Retinal pigment epithelial cell (primary cell): ENCODE measurements at places on chromosomes 16 and 17.

- DNase-seq: no peak
These were observed 46.2 kb upstream of the CDC42EP4 start for GRCh38 chr17:73357981-73358380.

DNA sequence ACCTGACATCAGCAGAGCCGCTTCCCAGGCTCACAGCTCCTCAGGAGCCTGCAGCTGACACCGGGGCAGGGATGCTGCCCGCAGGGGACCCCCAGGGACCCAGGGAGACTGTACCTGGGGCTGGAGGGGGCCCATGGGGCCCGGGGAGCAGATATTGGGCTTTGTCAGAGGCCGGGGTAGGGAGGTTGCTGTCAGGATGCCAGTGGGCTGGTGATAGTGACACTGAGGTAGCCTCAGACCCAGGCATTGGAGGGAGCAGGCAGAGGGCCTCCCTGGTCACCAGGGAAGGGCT is 15.1 kb downstream of the GSE1 start:
- DNase-seq: no peak

- DNase-seq: no peak
These were observed 22.0 kb downstream of the ADCY9 start for GRCh38 chr16:4094127-4094773.

- no peak for DNase-seq
These were observed 3.0 kb downstream of the ARHGDIA start for GRCh38 chr17:81867991-81868673.

- no peak for DNase-seq
These were observed 399.8 kb upstream of the SALL1 start for GRCh38 chr16:51550800-51551347.

DNA sequence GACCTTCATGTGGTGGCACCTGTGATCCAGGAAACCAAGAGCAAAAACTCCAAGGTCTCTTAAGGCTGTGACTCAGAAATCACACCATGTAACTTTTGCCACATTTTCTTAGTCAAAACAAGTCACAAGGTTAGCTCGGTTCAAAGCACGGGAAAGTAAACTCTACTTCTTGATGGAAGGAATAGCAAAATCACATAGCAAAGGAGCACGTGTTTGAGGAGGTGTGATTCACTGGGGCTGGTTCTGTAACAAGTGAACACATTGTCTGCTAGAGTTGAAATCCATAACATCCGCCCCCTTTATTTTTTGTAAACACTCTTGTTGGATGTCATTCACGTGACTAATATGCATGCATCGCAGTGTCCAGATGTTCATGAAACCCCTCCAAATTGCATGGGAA is 415.0 kb upstream of the MAF start:
- no peak for DNase-seq

GRCh38 chr17:66177048-66177447 is 14.9 kb downstream of the CEP112 start:
- DNase-seq: no peak

GRCh38 chr16:75312875-75313274 is 61.5 kb upstream of the BCAR1 start:
- DNase-seq: no peak
